Naive thymus-derived CD4-positive, alpha-beta T cell (primary cell): ENCODE measurements at places on chromosomes 1 and 21. TPM values are rescaled to one million over a fixed set of nuclear protein-coding genes. Genes with fewer than 3 reads are reported as not detected.

DNA sequence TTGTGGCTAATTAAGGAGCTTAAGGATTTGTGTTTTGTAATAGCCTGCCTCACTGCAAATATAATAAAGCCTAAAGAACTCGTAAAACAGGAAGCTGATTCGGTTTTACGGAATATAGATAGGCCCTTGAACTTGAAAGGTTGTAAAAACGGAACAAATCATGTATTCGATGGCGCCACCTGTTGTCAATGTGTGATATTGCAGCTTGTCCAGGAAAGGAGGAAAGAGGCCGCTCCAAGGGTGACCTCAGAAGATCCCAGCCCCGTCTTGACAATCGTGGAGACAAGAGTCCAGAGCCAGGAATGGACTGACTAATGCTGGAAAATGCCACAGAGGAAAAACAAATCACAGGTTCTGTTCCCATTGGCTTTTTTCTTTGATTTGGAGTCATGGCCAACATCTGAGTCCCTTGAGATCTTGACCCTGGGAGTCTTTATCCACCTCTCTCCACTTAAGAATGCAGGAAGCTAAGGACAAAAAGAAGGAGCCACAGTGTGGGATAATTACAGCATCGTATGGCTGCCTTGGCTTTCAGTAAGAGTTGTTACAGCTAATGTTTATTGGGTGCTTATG, 7.0 kb upstream of the IGSF21 start:
- DNase-seq = peak; percentile 35

Gene OVAAL
- total RNA-seq = not detected

GRCh38 chr1:208757846-208758245, 513.7 kb upstream of the PLXNA2 start:
- DNase-seq = no peak

Gene LAPTM5
- total RNA-seq = 575 TPM

- DNase-seq = no peak
Measured at GRCh38 chr1:10724948-10725847, 71.2 kb downstream of the CASZ1 start.

DNA sequence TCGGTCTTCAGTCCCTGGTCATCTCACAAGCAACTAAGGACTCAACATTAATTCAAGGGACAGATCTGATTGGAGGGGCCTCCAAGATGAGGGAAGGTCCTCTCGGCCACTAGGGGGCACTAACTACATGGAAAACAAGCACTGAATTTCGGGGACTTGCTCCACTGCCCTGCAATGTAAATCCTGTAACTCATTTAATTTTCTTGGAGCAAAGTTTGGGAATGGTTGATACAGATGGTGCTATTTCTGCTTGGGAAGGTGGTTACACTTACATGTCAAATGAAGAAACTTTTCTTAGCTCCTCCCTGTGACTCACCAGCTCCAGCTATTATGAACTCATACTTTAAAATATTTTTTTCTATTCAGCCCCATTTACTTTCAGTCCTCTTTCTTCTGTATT, 97.4 kb upstream of the KCNJ15 start:
- peak; percentile 68 for DNase-seq

Gene SLC45A3
- 8.7 TPM for total RNA-seq

Gene SPATA46
- total RNA-seq = not detected

Gene KIF17
- not detected for total RNA-seq

Gene CDKN2C
- total RNA-seq = 38.4 and 40.3 TPM in 2 replicates

DNA sequence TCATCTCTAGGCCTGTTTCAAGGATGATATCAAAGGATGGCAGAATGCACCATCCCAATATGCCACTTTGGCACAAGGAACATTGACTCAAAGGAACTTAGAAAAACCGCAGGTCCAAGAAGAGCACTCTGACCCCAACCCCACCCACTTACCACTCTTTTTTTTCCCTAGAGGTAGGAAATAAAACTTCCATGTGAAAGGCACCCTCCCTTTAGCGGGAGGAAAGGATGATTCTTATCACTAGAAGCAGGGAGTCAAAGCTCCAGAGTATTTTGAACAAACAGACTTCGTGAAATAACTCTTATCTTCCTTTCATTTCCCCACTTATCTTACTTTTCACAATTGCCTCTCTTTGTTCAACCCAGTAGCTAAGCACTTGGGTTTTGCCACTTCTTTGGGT, 22.2 kb downstream of the PSMG1 start:
- no peak for DNase-seq

Gene HCN3
- total RNA-seq = 3.1 TPM

Gene ACKR1
- not detected for total RNA-seq

GRCh38 chr1:236168716-236169429, 26.5 kb downstream of the GPR137B start:
- no peak for DNase-seq

GRCh38 chr1:23471473-23472075, 12.4 kb downstream of the ASAP3 start:
- no peak for DNase-seq

- no peak for DNase-seq
Measured at GRCh38 chr21:16587681-16588375, 858.0 kb downstream of the USP25 start.

- DNase-seq = no peak
Measured at GRCh38 chr1:86515597-86515996, 31.3 kb upstream of the CLCA4 start.

DNA sequence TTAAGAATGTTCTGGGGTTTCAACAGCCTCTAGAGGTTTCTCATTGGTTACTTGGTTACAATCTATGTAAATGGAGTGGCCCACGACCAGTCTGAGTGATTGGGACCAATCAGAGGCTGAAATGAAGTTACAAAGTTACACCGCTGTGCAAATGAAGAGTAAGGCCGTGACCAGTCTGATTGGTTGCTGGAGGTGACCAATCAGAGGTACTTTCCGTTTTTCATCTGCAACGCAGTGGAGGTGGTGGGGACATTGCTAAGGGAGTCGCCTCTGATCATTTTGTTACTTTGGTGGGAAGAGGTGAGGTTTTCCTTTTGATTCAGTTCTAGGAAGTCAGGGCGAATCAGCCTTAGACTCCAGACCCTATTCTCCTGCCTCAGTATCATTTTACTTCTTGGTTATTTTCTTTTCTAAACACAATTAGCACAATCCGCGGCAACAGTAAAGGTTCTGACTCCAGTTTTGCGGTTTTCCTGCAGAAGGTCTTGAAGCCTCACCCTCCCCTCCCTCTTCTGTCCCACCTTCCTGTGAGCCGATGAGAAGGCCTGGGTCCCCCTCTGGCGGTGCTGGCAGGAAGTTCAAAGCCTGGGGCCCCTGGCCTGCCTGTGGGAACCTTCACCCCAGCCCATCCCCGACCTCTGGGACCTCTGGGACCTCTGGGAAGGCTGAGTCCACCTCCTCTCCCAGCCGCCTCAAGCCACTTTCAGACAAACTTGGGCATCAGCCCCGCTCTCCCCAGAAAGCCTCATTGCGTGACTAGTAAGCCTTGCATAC, 38.7 kb upstream of the TTC34 start:
- DNase-seq = peak; percentile 85

GRCh38 chr1:9605946-9606455, 17.3 kb downstream of the TMEM201 start:
- no peak for DNase-seq

GRCh38 chr1:245592189-245592460, 437.3 kb downstream of the KIF26B start:
- DNase-seq = no peak

DNA sequence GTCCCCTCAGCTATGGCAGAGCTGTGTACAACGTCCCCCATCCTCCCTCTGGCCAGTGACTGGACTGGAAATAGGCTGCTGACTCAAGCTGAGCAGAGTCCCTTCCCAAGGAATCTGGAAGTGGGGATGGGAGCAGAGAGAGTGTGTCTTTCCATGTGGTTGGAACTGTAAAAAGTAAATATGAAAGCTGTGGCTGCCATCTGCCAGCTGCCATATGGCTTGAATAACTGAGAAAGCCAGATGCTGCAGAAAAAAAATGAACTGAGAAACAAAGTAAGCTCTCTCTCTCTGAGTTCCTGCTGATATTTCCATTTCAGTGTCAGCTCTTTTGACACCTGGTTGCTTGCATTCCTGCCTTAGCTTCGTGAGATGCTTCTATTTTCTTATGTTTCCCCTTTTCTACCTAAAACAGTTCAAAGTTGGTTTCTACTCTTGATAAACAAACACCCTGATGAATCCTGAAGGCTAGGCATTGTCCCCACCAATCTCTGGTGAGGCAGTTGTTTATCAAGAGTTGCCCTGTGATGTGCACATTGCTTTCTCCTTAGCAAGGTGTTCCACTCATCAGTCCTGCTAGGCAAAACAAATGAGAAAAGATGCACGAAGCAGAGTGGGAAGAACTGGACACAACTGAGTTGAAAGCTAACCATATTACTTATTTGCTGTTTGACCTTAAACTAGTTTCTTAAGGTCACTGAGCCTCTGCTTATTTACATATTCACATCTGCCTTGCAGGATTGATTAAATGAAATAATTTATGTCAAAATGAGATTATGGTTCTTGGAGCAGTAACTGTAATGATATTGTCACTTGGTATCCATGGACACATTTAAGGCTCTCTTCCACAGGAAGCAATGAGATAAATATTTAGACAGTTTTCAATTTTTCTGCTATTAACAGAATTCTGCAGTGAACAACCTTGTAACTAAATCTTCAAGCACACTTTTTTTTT, 16.6 kb upstream of the DR1 start:
- DNase-seq = no peak

Gene SPRR2G
- total RNA-seq = not detected

- no peak for DNase-seq
Measured at GRCh38 chr1:109756848-109757521, 6.7 kb downstream of the EPS8L3 start.

DNA sequence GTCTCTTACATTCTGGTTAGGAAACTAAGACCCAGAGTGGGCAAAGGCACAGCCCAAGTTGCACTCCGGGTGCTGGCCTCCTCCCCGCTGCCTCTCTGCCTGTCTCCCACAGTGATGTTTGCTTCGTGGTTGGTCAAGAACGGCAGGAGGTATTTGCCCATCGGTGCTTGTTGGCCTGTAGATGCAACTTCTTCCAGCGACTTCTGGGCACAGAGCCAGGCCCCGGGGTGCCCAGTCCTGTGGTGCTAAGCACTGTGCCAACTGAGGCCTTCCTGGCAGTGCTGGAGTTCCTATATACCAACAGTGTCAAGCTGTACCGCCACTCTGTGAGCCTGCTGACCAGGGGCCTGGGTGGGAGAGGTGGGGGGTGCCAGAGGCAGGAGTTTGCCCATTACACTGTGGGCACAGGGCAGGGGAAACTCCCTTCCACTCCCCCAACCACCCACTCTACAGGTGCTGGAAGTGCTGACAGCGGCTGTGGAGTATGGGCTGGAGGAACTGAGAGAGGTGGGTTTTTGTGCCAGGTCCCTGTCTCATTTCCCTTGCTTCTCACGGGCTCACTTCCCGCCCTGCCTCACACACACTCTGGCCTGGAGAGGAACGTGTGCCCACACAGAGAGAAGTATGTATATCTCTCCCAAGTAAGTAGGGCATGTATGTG, 1.9 kb downstream of the BTBD19 start:
- DNase-seq = no peak

GRCh38 chr1:6909401-6909800, 124.1 kb downstream of the CAMTA1 start:
- no peak for DNase-seq

DNA sequence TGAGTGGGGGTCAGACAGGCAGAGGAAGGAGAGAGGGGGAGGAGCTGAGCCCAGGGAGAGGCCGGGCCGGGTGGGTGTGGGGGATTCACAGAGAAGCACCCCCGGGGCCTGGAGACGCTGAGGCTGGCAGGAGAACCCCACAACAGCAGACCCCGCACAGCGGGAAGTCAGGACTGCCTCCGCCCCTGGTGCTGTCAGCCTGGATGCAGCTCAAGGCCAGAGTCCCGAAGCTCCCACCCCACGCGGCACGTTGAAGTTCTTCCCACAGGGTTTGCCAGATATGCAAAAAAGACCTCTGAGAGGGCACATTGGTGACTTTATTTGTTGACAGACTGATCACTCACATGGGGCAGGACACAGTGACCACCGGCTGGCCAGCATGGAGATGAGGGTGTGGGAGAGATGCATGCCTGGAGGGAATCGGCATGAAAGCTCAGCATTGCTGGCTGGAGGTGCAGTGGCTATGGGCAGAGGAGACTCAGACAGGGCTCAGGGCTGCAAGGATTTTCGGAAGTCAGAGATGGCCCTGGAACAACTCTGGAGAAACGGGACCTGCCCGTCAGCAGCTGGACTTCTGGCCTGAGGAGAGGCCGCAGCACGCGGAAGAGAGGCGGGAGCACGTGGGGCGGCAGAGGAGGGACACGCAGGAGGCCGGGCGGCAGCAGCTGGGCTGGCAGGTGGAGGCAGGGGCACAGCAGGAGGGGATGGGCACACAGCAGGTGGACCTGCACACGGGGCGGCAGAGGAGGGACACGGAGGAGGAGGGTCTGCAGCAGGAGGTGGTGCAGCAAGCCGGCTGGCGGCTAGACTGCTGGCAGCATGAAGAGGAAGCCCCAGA, 885 bp downstream of the KRTAP10-3 start:
- DNase-seq = no peak

Gene OPRD1
- not detected for total RNA-seq

Gene CFHR1
- not detected for total RNA-seq

Gene RGS13
- not detected for total RNA-seq

DNA sequence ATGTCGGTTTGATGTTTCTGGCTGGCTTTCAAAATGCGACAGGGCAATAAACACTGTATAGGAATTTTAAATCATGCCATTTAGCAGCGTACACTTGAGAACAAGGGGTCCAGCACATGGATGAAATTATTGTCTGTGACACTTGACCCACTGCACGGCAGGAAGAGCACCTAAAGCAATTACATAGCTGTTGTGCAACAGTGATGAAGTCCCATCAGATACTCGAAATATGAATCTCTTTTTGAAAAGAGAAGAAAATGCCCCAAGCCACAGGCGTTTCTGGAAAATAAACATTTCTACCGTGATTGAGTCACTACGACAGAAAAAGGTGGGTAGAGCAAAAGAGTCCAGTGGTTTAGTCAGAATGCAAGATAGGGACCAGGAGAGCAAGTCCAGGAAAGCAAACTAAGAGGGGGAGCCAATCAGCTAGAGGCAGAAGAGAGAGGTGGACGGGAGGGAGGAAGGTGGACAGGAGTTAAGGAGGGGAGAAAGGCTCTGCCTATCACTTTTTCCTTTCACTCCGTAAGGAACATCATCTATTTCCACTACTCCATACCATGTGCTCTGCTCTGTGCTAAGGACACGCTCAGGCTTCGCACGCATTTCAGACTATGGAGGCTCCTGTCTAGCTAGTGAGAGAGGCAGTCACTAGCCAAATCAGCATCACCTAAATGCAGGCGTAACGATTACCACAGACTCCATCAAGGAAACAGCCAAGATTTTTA, 6.4 kb downstream of the DSCAM start:
- no peak for DNase-seq

Gene ADORA1
- total RNA-seq = not detected

DNA sequence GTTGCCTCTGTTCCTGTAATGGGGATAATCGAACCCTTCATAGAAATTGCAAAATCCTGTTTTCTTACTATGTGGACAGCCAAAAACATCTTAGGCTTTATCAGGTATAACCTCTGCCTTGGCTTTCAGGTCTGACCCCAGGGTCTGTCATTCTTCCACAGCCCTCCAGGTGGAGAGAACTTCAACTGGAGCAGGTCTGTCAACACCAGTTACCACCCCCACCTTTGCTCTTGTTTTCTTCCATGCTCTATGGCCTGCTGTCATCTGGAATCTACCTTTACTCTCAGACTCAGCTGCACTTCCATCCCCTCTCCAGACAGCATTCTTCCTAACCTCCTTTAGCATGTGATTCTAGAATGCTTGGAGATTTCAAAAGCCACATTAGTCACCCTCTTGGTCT, 10.4 kb upstream of the GJA9 start:
- DNase-seq = no peak

Gene WNT3A
- total RNA-seq = not detected in 2 replicates

Gene GSTM1
- not detected for total RNA-seq

Gene AKR7A2
- 15.7 TPM for total RNA-seq

Gene SPAG17
- total RNA-seq = not detected

GRCh38 chr1:116122955-116123757, 12.0 kb downstream of the MAB21L3 start:
- no peak for DNase-seq

Gene PLK3
- 142 TPM for total RNA-seq
